ENCODE measurements at places on chromosomes 13 and 19.

GRCh38 chr19:6125571-6125989 lies 9.9 kb upstream of the ACSBG2 start:
- DNase-seq, result peak; percentile 34

DNA sequence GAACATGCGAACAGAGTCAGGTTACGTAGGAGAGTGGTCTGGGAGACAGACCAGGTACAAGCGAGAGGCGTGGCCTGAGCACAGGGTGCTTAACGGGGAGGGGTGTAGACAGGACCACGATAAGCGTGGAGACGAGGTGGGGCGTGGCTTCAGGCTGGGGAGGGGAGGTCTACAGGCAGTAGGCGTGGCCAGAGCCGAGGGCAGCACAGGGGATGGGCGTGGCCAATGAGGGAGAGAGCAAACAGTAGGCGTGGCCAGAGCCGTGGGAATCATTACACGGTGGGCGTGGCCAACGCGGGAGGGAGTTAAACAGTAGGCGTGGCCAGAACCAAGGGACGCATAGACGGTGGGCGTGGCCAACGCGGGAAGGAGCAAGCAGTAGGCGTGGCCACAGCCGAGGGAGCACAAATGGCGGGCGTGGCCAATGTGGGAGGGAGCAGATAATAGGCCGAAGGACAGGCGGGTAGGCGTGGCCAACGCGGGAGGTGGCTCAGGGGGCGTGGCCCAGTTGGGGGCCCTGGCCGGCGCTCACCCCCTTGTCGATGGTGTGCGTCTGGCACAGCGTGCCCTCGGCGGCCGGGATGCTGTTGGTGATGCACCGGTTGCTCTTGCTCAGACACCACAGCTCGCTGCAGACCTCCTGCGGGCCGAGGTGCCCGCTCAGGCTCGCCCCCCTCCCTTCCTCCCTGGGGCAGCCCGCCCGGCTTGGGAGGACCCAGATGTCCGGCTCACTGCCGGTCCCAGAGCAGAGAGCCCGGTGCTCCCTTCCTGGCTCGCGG lies 15.2 kb upstream of the MYO1F start:
- no peak for DNase-seq

DNA sequence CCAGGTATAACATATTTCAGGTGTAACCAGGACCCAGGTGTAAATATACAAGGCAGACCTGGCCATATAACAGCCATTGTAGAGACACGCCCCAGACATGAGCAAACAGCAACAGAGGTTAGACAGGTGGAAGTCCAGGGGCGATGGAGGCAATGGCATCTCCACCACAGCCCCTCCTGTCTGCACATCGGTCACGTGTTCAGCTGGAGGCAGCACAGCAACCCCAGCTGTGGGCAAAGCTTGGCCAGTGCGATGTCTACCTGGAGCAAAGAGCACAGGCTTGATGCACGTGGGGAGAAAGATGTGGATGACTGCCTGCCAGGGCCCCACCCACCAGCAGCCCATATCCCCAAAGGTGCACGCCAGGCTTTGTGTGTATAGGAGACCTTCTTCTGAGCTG lies 4.4 kb downstream of the CYP4F2 start:
- no peak for DNase-seq

DNA sequence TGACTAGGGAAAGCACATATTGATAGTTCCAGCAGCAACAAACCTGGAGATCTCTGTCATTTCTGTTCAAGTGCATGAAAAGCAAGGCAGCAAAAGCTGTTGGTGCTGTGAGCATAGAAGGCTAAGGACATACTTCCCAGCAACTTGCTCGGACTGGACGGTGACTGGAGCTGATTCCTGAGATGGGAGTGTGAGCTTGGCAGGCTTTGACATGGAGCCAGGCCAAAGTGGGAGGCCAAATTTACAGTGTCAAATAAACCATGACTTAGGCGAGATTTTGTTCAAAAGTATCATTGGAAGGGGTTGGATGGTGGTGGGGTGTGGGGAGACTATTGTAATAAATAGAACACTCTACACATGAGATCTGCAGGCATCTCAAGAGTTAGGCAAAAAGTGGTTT lies 5.9 kb upstream of the ARGLU1 start:
- no peak for DNase-seq

GRCh38 chr13:106152047-106152446 lies 383.4 kb downstream of the EFNB2 start:
- DNase-seq, result no peak

DNA sequence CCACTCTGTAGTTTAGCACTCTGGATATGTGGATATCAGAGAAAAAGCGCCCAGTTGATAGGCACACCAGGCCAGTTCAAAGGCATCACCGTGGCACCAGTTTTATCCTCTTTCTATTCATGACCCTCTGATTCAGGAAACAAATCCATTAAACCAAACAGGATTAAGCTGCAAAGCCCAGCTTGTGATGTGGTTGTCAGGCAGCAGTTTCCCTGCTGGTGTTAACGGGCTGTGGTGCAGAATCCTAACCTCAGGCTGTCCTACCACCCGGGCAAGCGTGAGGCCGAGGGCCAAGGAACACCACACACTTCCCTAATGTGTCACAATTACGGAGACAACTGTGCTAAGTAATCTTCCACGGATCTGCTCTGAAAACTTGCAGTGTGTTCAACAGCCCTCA lies 209.1 kb downstream of the OLFM4 start:
- no peak for DNase-seq

DNA sequence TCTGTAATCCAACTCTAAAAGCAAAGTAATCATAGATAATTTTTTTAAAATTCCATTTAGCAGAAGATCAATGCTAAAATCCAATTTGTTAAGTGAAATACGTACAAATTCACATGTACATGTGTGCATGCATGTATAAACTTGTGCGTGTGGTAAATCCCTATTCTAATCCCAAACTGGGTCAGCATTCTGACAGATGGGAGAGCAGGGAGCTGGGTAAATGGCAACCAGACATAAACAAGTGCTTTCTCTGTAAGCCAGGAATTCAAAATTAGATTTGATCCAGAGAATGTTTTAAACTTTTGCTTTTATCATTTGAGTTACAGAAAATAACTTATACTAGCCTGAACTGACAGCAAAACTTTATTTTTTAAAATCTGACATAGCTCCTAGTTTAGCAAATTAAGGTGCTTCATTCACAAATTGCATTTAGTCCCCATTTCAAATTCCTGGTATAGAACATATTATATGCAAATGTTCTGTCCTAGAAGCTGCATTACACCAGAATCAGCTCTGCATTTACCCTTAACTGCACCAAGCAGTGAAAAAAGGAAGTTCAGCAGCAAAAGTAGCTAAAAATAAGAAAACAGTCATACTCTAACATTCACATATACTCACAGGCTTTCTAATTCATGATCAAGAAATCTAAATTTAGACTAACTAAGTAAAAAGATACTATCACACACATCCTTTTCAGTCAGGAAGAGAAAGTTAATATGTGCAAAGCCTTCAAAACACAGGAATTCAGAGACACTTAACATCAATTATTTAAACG lies 32.6 kb downstream of the UBL3 start:
- DNase-seq, result no peak

- DNase-seq, result no peak
These were observed 32.4 kb upstream of the CACNA1A start for GRCh38 chr19:13538601-13539253.

GRCh38 chr19:52742516-52742915 lies 7.7 kb upstream of the ZNF611 start:
- no peak for DNase-seq

- no peak for DNase-seq
These were observed 1315.4 kb downstream of the PCDH9 start for GRCh38 chr13:65914716-65915115.

DNA sequence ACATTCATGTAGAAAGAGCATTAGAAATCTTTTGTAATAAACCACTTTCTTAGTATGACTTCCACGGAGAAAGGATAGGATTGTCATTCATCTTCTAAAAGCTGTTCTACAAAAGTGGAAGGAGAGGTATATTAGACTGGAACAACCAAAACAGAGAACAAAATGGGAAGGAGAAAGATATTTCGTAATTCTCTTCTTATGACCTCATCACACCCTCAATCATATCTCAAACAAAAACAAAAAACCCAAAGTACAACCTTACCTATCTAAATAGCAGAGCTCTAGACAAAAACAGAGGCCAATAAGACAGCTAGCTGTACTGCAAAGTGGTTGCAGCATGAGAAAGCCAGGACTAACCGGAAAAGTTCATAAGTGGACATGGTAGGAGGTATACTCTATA lies 46.3 kb downstream of the DACH1 start:
- DNase-seq, result no peak

DNA sequence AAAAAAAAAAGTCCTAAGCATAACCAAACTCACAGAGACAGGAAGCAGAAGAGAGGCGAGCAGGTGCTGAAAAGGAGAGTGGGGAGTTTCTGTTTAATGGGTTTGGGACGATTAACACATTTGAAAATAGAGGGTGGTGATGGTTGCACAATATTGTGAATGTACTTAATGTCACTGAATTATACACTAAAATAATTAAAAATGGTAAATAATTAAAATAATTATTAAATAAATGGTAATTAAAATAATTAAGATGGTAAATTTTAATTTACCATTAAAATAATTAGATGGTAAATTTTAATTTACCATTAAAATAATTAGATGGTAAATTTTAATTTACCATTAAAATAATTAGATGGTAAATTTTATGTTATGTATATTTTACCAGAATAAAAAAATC lies 74.8 kb upstream of the XPO4 start:
- DNase-seq, result no peak

DNA sequence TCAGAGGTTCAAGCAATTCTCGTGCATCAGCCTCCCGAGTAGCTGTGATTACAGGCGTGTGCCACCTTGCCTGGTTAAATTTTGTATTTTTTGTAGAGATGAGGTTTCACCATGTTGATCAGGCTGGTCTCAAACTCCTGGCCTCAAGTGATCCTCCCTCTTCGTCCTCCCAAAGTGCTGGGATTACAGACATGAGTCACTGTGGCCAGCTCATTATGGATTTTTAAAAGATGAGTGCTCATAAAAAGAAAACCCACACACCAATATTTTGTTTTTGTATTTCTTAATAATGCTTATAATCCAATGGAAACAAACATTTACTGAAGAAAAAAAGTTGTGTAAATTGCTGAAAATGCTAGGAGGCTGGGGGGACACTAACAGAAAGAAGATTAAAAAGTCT lies 5.0 kb upstream of the MICU2 start:
- no peak for DNase-seq
